ENCODE measurements at places on chromosomes 2 and 18.

DNA sequence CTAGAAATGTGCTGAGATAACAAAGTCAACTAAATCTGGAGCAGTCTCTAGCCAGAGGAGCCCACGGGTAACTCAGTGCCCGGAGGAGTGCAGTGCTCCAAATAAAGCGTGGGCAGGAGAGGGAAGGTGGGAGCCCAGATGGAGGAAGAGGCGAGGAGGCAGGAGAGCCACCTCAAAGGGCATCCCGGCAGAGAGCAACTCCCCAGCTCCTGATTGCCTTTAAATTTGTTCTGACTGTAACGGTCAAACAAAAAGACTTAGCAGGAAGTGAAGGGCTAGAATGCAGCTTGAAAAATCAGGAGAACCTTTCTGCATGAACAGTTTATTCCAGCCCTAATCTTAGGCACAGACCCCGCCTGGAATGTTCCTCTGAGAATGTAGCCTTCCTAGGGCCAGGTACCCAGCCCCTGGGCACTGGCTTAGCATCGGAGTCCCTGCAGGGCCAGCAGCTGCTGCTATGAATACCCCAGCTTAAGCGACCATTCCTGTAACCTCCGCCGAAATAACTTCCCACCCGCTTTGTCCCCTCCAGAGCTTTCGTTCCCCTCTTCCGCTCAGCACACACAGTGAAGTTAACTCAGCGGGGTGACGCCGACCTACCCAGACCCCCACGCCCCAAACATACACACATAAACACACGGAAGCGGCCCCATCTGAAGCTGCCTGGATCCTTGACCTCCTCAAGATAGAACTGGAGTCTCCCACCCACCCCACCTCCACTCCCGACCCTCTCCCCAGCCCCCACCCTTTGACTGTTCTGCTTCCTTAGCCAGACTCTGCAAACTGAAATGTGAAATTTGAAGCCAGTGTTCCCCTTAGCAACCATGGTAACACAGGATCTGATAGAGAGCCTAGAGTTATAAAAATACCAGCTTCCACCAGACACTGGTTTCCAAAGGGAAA lies 123.2 kb downstream of the SMAD7 start:
- DNase-seq = peak; percentile 10

DNA sequence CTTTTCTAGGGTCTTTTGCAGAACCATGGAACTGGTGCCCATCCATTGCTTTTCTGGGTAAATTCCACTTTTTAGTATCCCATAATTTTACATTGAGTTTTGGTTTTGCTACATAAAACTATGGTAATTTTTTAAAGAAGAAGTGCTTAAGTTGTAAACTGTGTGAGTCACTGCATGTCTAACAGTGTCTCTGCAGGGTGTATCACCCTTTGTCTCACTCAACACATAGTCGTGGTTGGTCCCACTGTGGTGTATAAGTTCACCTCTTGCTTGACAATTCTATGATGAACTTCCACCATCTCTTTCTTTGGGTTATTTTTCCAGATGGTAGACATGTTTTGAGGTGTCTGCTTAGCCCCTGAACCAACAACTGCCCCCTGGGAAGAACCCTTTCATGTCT lies 10.5 kb downstream of the SCTR start:
- no peak for DNase-seq

- no peak for DNase-seq
These were observed 246.1 kb downstream of the EXOC6B start for GRCh38 chr2:72579591-72580180.

DNA sequence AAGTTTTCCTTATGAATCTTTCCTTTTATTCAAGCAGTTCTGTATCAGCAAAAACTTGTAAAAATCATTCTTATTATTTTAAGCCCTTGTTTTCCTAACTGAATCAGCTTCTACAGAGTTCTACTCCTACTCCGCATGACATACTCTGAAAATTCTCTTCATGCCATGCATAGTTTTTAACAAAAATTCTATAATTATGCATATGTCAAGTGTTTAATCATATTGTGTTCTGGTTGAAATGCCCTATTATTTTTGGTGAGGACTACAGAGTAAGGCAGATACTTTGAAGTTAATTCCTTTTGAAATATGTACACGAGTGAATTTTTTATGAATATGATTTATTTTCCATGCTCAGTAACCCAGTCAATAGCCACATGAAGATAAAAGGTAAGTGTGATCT lies 28.8 kb downstream of the ANKRD30B start:
- DNase-seq = no peak

- DNase-seq = no peak
These were observed 362.3 kb downstream of the FIGN start for GRCh38 chr2:163373496-163373895.

DNA sequence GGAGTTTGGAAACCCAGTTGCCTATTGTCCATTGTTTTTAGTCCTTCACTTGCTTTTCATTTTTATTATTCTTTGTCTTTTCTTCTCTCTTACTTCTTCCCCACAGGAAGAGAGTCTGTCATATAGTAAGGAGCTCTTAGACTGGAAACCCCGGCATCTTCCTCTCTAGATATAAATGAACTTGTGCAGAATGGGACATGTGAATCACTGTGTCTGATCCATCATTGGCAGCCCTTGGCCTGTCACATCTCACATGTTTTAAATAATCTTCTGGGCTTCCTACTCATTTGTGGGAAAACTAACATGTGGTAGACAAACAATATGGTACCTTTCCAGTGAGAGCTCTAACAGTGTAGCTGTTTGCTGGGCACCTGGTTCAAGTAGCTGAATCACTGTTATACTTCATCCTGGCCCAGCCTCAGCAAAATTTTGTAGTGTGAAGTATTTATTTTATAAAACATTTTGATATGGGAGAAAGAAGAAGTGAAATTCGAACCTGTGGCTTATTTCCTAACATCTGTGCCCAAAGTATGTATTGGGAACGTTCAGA lies 112.8 kb downstream of the PHLPP1 start:
- DNase-seq = no peak

DNA sequence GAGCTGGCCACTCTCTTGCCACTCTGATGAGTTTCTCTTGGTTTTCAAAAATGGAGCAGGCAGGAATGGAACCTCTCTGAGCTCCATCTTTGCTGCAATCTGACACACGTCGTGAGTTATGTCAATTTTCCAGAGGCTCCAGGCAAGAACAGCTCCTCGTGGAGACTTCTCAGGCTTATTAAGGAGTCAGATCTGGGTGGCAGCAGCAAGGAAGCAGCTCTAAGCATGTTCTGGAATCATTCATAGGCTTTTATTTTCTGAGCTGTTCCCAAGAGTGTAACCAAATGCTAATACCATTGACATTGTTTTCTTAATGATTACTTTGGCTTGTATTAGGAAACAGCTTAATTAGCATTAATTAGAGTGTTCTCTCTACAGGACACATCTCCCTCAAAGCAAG lies 26.1 kb upstream of the PDIA6 start:
- DNase-seq = no peak

DNA sequence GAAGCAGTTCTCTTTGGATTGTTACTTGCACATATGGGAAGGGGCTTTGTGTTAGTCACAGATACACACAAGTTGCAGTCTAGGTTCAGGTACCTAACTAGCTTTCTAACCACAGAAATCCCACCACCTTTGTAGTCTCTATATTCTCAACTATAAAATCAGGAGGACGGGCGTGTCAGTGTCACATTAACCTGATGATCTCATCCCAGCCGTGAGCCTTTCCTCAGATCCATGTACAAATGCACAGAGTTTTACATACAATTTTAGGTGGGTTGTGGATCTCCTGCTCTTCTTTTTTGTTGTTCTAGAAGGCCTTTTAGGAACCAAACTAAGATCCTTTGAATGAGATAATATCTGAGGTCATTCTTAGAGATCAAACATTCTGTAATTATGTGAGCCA lies 94.0 kb downstream of the ZNF532 start:
- no peak for DNase-seq

DNA sequence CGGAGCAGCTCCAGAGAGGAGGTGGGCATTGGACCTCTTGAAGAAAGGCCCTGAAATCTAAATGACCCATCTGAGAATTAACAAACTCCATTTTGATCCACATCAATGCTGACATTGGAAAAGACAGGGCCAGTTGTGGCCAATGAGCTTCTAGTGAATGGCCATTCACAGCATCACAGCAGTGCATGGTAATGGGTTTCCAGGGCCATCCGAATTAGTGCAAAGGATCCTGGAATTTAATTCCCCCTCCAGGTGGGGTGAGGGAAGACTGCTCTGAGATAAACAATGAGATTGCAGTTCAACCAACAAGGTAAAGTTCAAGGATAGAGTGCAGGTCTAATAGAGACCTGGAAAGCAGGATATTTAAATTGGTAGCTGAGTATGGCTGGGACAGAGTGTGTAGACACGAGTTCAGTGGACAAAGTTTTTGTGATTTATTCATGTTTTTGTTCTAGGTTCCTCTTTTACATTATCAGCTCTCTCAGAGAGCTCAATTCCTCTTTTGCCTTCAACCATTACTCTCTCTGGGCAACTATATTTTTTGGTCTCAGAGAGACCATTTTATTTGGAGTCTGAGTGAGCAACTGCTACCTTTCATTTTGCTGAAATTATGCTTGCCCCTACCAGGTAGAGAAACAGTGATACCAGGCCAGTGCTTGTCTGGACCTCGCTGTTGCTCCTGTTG lies 5.0 kb downstream of the TACR1 start:
- no peak for DNase-seq

DNA sequence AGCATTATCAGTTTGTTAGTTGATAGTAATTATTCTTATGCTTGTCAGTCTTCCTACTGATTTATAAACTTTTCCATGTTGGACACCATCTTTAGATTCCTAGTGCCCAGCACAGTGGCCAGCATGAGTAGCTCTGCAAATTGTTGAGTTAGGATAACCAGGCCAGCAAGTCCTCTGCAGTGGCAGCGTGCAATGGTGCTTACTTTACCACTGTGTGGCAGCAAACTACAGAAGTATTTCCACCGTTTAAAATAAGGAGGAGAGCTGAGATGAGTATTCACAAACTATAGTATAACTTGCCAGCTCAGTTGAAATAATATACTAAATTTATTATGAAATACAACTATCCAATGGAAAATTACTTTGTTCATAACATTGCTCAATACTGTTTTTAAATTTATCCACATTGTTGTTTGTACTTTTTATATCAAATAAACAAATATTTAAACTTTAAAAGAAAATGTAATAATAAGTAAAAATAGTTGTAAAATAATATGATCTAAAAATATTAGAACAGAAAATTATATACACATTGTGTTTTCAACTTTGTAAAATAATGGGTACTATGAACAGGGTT lies 9.3 kb upstream of the THADA start:
- peak; percentile 46 for DNase-seq

- DNase-seq = no peak
These were observed 42.9 kb upstream of the ASB1 start for GRCh38 chr2:238383743-238384380.

- no peak for DNase-seq
These were observed 1267.6 kb upstream of the PIK3C3 start for GRCh38 chr18:40687399-40687798.

DNA sequence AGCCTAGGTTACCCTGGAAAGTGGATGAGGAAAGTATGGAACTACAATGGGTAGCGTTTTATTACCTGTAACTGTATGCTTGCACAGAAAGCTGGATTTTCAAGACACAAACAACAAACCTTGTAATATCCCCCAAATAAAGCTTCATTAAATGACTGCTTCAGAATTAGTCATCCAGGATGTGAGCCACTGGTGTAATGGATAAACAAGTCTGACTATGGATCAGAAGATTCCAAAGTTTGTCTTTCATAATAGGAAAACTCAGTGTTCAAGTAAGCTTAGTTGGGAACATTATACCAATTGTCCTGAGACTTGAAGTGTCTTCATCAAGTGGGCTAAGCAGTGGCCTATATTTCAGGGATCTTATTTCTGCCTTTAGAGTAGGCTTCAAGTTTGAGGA lies 518.8 kb downstream of the LRP1B start:
- no peak for DNase-seq

DNA sequence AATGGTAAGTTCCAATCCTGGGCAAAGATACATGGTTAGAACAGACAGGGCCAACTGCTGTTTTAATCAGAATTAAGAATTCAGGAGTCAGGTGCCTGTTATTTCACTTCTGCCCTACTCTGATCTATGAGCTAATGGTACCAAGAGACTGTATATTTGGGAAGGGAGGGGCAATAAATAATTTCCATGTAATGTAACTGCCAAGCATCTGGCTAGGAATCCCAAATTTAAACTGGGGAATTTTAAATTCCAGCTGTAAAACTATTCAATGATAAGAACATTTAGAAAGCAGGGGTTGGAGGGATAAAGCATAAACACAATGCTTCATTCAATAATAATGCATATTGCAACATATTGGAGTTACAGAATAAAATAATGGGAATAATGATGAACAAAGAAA lies 49.7 kb downstream of the SCN7A start:
- DNase-seq = no peak

DNA sequence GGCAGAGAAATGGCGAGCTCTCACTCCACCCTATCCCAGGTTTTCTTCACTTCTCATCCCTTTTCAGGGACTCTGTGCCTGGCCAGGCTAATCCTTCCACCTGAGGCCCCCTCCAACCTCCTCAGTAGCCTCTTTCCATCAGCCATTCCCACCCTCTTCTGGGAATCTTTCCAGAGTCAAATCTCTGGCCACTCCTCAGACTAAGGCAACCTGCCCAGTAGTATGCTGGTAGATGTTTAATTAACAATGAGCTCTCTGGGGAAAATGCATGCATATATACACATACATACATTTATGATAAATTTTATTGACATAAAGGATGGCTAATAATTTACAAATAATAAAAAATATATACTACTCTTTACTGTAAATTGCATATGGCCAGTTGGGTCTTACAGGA lies 11.4 kb upstream of the ASPRV1 start:
- no peak for DNase-seq

DNA sequence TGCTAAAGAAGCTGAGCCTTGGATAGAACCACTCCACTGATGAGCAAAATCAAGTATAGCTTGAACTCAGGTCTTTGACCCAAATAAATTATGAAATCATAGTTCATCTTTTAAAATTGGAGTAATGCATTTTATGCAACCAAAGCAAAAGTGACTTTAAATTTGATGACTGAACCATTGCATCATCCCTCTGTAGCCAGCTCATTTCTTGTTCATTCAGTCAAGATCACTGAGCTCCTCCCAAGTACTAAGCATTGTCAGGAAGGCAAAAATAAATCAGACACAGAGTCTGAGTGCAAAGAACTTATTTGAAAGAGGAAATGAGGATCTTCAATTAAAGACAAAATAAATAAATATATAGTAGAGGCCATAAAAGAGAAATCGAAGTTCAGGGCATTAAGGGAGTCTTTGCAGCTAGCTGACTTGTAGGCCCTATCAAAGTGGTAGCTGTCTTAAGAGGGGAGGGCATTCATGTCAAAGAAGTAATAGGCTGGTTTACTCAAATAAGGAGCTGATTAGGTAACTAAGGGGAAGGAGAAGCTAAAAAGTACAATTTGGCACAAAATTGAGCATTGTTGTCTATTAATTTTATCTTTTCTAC lies 411.8 kb downstream of the MTX2 start:
- no peak for DNase-seq

DNA sequence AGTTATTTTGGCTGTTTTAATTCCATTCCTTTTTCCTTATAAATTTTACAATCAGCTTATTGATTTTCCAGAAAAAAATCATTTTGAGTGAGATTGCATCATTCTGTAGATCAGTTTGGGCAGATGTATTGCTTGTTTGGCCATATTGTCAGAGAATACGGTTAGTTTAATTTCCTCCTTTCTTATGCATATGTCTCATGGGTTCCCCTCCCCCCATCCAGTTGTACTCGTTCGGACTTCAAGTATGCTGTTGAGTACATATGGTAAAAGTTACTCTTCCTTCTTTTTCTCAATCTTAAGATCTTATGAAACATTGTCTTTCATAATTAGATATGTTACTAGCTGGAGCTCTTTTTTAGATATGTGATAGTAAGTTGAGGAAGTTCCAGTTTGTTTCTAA lies 131.2 kb upstream of the TTC27 start:
- DNase-seq = no peak

Measured in activated T-cell treated with anti-CD3 and anti-CD28 coated beads, Interleukin-2, amount 50 U/mL, for 48 hours (primary cell).